ENCODE measurements at places on chromosomes 7 and 10.

DNA sequence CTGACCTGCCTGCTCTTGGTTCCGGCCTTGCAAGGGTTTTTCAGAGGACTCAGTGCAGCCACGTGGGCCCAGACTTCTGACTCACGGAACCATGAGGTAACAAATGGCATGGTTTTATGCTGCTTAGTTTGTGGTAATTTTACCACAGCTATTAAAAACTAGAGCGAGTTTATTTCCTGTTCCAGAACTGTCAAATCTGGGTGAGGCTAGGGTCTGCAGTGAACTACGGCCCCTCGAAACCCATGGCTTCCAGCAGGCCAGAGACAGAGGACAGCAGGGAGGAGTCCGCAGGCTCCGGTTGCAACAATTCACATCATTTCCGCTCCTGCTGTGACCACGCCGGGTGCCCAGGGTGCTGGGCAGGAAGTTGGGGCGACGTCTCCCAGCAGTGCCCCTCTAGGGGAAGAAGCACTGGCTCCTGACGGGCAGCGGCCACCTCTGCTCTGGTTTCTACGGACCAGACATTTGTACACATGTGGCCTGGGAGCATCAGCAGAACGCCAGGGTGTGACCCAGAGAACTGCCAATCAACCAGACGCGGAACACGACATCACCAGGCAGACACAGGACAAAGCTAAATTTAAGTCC is 74.8 kb downstream of the ADARB2 start:
- no peak for DNase-seq

DNA sequence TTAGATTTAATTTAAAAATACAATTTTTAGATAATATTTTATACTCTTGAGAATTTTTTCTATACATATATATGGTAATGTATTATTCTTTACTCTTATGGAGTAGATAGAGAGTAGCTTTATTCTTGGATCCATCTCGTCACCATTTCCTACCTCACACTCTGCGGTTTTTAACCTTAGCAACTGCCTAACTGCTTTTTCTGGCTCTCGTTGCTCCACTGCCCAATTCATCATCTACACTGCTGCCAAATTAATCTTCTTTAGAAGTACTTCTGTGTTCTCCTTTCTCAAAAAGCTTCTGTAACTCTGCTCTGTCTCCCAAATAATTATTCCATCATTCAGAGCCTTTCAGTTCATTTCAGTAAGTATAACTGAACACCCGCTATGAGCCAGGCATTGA is 35.3 kb downstream of the CAPZA2 start:
- DNase-seq, result no peak

- no peak for DNase-seq
These were observed 29.1 kb upstream of the NRBF2 start for GRCh38 chr10:63103971-63104409.

- no peak for DNase-seq
These were observed 123.9 kb downstream of the SEMA3C start for GRCh38 chr7:80794631-80795573.

GRCh38 chr7:95766657-95767056 is 5.7 kb upstream of the DYNC1I1 start:
- no peak for DNase-seq

GRCh38 chr7:127678947-127679346 is 27.0 kb downstream of the SND1 start:
- DNase-seq, result no peak

- no peak for DNase-seq
These were observed 62.5 kb downstream of the GNA12 start for GRCh38 chr7:2781636-2782035.

DNA sequence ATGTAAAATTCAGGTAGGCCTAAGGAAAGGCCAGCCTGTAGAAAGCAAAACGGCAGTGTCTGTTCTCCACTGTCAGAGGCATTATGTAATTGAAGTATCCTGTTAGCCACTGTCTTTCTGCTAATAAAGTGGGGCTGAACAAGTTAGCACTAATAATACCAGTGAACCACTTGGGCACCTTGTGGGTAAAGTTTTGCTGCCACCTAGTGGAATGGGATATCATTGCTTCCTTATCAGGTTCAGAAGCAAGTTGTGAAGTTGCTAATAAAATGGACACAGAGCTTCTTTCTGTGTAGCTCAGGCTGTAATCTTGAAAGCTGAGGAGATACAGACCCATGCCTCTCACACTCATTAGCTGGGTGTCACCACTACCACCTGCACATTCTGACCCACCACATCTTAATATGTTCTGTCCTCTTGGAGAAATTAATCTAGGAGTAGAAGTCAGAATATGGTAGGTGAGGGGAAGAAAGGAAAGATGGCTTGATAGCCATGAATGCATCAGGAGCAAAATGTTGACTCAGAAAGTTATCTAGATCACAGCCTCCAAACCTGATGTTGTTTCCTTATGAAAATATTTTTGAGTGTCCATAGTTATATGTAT is 175.1 kb downstream of the SEPTIN7 start:
- no peak for DNase-seq

- DNase-seq, result no peak
These were observed 67.2 kb upstream of the POT1 start for GRCh38 chr7:124996778-124997177.

DNA sequence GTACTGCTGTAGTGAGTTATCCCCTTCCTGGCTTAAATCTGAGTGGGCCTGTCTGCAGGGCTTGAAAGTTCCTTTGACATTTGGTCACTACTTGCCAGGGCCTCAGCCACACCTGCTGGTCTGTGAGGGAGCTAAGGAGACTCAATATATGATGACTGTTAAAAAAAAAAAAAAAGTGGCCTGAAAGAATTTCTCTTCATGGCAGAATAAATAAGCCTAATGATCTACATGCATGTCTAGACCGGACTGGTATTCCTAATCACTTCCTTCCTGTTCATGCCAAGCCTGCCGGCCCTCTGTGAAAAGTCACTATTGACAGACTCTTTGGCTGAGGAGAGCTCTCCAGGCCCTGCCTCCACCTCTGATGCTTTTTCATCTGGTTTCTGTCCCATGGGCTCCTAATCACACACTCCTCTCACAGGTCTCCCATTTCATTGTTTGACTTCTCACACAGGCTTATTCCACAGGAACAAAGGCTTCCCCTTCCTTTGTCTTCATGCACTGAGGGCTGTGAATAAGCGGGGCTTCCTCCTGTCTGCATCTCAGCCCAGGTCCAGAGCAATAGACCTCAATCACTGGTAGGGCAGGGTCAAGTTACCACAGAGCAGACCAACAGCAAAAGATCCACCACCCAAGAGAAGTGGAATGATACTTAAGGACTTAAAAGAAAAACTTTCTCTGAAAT is 99.1 kb upstream of the SEC61G start:
- DNase-seq, result no peak

- DNase-seq, result no peak
These were observed 9.4 kb downstream of the SH3PXD2A start for GRCh38 chr10:103845972-103846371.

GRCh38 chr7:17126413-17127268 is 171.8 kb upstream of the AHR start:
- no peak for DNase-seq

DNA sequence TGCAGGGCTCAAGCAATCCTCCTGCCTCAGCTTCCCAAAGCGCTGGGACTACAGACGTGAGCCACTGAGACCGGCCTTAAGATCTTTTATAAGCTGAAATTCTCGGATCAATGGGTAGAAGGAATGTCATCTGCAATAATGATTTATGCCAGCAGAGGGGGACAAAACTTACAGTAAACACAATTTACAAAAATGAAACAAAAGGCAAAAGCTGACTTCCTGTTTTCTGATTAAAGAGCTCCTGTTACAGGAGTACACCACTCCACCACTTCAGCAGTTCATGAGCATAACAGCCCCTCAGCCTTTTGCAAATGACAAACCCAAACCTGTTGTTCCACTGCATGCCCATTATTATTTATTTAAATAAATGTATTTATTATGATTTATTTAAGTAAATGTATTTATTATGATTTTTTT is 88.5 kb upstream of the ATP6V0A4 start:
- DNase-seq, result no peak

DNA sequence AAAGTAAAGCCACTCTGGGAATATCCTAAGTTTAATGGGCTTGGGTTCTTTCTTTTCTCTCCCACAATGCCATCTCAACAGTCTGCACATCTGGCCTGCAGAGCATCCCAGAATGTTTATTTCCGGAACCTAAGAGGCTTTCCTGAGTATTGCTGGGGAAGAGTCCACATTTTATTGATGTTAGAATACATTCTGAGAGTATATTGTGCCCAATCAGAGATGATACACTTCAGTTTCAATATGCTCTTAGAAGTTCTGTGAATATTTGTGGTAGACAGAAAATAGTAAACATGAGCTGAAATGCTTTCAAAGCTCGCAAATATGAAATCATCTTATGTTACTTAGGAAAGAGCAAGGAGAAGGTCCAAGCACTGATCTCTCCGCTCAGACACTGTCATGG is 200.6 kb downstream of the TWIST1 start:
- peak; percentile 59 for DNase-seq

- no peak for DNase-seq
These were observed 3.2 kb upstream of the IFIT1 start for GRCh38 chr10:89389254-89389653.

DNA sequence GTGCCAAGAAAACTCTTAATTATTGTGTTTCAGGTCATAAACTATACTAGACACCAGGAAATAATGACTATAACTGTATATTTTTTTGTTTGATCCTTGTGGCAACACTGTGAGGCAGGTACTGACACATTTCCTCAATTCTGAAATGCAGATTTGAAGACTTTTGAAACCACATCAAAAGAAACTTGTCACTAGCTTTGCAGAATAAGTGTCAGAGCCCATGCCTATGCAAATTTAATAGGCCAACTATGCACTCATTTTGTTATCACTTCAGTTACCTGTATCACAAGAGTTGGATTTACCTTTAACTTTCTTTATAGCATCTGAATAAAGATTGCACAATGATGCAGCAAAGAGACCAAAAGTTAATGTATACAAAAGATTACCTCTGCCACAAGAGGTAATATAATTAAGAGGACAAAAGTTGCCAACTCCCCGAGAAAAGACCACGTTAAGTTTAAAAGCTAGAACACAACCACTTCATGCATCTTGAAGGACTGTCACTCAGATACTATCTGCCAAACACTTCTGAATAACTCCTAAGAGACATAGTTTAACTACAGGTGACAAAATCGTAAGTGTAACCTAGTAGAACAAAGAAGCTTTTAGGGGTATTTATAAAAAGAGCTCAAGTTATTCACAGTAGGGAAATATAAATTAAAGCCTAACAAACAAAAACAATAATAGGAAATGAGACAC is 80.5 kb downstream of the ELAPOR2 start:
- no peak for DNase-seq

DNA sequence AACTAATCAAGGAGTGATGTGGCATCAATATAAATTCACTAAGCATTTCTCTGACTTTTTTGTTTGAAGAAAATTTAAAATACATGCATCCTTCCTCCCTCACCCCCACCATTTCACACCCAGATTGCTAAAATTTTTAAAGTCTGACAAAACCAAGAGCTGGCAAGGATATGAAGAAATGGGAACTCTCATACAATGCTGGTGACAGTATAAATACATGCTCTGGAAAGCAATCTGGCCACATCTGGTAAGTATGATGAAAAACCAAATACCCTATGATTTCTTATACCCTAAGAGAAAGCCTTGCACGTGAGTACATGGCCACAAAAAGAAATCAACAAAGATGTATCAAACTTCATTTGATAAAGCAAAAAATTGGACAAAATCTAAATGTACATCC is 31.2 kb downstream of the P4HA1 start:
- DNase-seq, result no peak

DNA sequence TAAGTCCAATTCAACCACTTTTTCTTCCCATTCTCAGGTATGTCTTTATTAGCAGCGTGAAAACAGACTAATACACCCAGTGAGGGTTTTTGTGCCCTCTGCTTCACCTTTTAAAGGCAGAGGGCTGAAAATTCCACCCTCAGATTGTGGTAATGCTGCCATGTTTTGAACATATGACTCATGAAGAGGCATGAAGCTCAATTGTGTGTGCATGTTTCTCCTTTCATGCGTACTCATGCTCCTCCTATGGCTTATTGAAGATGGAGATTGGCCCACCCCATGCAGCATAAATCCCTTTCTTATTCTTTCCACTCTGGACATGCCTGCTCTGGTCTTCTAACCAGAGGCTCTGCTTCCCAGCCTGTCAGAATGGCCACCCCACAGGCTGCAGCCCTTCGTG is 168.0 kb upstream of the PRKCQ start:
- no peak for DNase-seq

DNA sequence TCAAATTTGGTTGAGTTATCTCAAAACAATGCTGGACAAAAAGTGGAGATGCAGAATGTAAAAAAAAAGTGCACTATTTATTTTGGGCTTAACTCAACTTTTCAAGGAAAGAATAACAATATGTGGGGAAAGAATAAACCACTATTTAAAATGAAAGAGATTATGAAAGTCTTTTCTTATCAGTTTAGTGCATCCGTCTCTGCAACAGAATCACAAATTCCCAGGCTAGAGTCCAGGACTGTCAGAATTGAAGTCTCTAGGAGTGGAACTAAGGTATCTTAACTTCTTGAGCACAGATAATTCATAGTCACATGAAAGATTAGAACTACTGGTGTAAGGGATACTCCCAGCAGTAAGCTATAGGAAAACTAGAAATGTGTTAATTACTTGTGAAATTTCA is 1200.3 kb upstream of the LRRN3 start:
- no peak for DNase-seq

- peak; percentile 73 for DNase-seq
These were observed 247.3 kb downstream of the ETV1 start for GRCh38 chr7:13742126-13742525.

GRCh38 chr7:27224983-27225934 is 17.3 kb upstream of the EVX1 start:
- no peak for DNase-seq

DNA sequence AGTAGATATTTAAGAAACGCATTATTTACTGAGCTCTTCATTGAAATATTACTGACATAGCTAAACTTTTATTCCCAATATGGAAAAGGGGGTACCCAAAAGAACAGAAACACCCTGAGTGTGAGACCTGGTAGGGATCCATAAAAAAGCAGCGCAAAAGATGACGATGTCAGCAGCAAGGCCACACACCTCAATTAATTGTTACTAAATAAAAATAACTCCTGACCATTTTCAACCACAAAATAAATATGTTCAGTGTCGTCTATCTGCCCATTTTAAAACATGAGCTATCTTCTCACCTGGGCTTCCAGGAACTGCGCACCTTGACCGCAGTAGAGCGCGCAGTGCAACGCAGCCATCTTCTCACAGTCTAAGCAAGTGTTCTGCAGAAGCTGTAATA is 61.2 kb downstream of the GSAP start:
- DNase-seq, result no peak
